Stimulated activated CD4-positive, alpha-beta T cell treated with anti-CD3 and anti-CD28 coated beads, Interleukin-1b, Interleukin-23, amount 100 ng/mL, for 4 hours (primary cell): ENCODE measurements at places on chromosomes 7 and 10.

DNA sequence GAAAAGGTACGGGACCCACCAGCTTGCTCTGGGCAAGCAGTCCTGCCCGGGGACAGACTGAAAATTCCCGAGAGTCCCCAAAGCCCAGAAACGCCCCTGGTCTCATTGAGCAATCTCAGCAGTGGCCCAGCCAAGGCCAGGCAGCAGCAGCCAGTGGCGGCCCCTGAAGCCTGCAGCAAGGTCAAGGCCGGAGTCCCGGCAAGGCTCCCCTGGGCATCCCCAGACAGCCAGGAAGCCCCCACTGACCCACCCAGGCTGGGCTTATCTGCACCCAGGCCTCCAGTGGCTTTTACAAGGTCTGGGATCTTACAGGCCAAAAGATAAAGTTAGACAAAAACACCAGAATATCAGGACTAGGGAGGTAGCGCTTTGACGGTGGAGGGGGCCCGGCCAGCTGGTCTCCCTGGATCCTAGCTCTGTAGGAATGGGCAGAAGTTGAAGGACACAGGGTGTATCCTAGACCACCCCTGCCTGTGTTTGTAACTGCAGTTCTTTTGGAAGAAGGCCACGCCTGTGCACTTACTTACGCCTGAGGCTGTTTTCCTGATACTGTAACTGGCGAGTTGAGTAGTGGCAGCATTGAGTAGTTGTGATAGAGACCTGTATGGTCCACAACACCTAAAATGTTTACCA, 130.5 kb upstream of the NPS start:
- no peak for DNase-seq

DNA sequence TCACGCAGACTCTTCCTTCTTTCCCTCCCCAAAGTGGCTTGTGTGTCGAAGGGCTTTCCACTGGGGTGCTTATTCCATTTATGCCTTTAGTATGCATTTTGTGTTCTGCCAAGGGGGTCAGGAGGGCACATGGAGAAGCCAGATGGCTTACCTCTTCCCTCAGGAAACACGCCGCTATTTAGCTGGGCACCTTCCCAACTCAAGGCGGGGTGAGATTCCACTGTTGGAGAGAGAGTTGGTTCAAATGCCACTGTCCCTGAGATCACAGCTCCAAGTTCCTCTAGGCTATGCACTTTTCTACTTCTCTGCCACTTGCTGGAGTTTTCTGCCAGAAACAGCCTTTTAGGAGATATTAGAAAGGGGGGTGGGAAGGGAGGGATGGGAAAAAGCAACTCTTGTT, 1091.8 kb downstream of the LRMDA start:
- DNase-seq, result no peak

GRCh38 chr7:92763636-92764423, 72.5 kb downstream of the CDK6 start:
- no peak for DNase-seq

- DNase-seq, result no peak
These were observed 118.6 kb upstream of the BTBD16 start for GRCh38 chr10:122152544-122152943.

DNA sequence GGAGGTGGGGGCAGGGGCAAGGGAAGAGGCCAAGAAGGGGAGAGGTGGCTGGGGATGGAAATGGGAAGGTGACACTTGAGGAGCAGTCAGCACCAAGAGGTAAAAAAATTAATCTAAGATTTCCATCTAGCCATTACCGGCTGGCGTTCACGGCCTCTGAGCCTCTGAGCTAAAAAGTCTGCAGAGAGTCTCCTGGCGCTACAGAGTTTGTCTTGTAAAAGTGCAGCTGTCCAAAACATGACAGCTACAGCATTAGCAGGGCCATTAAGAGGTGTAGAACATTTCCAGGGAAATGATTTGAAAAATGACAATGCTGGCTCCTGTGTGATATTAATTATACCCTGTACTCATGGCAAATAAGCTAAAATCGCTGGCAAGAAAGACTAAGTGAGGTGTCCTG, 167.6 kb downstream of the LRMDA start:
- no peak for DNase-seq

GRCh38 chr7:143016996-143017395, 9.9 kb downstream of the OR9A2 start:
- no peak for DNase-seq

- no peak for DNase-seq
These were observed 34.8 kb downstream of the PIP4K2A start for GRCh38 chr10:22679608-22680007.

DNA sequence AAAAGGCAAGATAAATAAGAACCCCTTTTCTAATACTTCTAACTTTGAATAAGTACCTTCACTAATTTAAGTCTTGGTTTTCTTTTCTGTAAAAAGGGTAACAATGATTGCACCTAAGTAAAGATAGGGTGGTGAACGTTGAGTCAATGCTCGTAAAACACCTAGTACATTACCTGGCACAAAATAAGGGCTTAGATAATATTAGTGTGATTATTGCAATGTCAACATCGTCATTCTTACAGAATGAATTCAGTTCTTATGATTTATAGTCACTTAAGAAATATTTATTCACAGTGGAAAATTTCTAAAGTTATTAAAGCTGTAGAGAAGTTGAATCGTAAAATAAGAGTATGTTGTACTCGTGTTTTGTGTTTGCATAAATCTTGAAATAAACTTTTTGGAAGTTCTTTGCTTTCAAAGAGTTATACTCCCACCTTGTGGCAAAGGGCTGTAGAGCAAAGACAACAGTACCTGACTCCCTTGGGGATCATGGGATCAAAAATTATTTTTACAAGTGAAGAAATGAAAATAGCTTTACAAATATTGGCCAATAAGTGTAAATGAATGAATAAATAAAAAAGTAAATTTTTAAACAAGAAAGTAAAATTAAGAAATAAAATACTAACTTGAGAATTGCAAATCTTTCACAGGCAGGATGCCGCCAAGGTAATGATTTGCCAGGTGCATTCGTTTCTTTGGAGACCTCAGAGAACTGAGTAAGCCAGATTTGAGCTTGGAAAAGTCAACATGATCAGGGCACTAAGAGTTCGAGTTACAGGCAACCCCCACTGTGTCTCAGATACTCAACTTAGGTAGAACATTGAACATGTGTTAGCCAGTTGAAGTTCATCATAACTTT, 285.8 kb upstream of the CACNA2D1 start:
- no peak for DNase-seq

DNA sequence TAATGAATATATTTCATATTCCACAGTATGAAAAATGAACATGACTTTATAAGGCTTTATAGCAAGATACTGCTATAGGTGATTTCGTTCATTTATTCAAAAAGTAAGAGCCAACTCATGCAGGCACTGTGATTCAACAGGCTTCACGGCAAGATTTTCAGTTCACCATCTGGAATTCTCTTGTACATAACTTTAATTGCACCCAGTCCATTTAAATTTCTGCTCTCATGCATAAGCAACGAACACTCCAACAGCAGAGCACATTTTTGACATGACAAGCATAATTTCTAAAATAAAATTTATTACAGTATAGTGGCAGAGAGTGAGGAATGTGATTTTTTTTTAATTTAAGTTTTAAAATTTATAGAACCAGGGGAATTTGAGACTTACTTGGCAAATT, 436.1 kb downstream of the PHTF2 start:
- DNase-seq, result no peak

- DNase-seq, result no peak
These were observed 18.9 kb upstream of the SEMA3D start for GRCh38 chr7:85205754-85206153.
